Fibroblast of villous mesenchyme (primary cell): ENCODE measurements at places on chromosomes 12 and 14. TPM values are rescaled to one million over a fixed set of nuclear protein-coding genes. Genes with fewer than 3 reads are reported as not detected.

AICDA gene
- not detected in 2 replicates for total RNA-seq

DNA sequence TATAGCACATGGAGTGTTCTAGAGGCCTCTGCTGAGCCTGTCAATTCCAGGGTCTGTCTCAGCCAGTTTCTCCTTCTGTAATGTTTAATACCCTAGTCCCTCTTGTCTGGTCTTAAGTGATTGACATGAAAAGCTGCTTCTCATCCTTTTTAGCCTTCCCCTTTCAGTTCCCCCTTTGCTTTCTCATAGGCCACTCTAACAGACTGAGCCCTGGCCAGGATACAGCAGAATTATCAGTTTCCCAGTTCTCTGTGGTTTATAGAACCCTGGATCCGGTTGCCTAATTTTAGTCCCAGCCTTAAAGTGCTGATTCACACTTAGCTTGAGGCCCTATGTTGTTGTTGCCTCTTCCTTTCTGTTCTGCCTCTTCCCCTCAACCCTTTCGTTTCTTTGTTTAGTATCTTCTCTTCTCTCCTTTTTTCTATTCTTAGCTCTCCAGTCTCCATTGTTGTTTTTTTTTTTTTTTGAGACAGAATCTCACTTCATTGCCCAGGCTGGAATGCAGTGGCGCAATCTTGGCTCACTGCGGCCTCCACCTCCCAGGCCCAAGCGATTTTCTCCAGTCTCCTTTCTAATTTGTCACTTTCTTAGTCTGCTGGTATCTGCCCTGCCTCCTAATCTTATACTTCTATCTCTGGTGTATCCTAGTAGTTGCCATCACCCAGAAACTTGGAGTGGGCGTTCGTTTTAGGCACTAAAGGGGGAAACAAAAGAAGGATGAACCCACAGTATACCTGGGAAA, 2.9 kb upstream of the BIN2 start:
- peak; percentile 71 for DNase-seq

GRCh38 chr14:49405291-49405690, 180.9 kb downstream of the RPS29 start:
- peak; percentile 22 for DNase-seq

DNA sequence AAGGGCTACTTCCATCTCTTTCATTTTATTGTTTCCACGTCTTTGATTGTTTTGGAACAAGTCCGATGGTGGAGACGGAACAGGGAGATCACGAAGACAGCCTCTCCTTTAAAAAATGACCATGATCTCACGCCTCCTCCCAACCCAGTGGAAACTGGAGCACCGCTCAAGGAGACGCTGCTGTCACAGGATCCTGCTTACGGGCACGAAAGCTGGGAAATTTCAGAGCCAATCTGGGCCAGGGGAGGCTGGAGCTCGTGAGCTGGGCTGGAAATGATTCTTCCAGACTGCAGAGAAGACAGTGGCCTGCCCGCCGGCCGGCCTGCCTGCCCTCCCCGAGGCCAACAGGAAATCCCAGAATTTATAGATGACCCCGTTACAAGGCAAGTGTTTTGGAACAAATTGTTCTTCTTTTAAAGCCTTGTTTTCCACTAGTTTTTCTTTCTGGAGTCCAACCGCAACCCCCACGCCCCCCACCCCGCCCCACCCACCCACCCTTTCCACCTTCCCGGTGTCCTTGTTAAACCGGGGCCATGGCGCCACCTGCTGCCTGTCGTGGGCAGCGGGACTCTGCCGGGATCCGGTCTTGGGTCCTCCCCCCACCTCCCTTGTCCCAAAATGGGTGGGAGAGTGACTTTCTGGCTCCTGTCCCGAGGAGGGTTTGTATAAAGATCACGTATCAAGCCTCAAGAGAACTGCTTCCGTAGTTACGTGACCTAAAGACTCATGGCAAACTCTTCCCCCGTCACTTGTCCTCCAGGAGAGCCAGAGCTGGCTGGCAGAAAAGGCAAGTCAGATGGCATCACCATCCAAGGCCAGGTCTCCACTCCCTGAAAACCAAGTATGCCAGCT, 40.3 kb downstream of the MAP1LC3B2 start:
- peak; percentile 89 for DNase-seq

GRCh38 chr12:113795445-113795844, 170.7 kb downstream of the RBM19 start:
- DNase-seq, result no peak
